ENCODE measurements at places on chromosomes 12 and 14.

DNA sequence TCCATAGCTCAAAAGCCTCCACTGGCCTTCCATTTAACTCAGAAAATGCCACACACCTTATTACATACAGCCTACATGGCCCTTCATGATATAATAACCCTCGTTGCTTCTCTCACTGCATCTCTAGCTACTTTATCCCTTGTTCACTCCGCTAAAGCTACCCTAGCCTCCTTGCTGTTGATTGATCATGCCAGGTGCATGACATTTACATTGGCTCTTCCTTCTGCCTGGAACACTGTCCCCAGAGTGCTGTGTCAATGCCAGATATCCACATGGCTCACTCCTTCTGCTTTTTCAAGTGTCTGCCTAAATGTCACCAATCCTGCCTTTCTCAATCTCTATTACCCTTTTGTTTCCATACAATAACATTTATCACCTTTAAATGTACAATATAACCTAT, 58.3 kb downstream of the CAND1 start:
- no peak for DNase-seq

DNA sequence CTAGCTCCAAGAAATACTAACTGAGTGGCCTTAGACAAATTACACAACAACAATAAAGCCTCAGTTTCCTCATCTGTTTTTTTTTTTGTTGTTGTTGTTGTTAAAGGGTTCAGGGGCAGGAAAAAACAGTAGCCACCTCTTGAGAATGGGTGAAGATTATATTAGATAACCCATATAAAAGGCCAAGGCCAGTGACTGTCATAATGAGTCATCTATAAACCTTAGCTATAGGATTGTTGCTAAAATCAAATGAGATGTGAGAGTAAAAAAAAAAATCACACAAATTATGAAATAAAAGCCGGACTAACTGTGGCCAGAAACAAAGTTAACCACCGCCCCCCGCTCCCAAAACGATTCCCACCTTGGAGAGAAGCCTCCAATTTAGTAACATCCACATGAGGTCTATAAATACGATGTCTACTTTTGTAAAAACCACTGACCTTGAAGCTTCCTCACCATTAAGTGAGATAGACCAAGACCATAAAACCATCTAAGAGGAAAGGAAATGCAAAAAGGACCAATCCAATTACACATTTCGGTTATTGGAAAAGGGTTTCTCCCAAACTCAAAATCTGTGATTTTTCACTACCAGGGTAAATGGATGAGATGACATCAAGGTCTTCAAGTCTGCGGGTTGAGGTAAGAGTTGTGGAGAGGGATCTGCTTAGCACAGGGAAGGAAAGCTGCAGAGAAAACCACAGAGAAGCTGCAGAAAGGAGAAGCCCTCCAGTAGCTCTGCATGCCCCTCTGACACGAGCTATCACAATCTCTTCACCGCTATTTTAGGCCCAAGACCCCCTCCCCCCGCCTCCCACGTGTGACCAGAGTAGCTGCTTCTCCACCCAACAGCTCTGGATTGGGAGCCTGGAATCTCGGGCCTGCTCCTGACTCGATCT, 1.0 kb downstream of the NAA25 start:
- DNase-seq, result peak; percentile 51

- DNase-seq, result no peak
These were observed 11.6 kb downstream of the KRT7 start for GRCh38 chr12:52244615-52244994.

- no peak for DNase-seq
These were observed 773 bp downstream of the A2M start for GRCh38 chr12:9114946-9115345.

GRCh38 chr12:26567126-26567525, 265.9 kb downstream of the ITPR2 start:
- no peak for DNase-seq

DNA sequence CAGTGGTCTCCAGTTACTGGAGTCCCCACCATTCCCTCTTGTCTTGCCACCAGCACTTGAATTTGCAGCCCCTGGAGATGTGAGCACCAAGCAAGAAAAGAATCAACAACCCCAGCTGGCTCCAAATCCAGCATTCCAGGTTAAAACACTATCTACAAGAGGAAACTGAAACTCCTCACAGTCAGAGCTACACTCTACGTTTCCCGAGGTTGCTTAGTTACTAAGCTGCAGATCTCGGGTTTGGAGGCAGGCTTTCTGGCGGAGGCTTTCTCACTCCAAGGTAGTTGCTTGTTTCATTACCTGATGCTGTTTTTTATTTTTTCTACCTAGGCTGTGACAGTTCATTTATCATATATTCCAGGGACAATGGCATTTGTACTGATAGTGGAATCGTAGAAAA, 248.1 kb downstream of the GLT1D1 start:
- no peak for DNase-seq

DNA sequence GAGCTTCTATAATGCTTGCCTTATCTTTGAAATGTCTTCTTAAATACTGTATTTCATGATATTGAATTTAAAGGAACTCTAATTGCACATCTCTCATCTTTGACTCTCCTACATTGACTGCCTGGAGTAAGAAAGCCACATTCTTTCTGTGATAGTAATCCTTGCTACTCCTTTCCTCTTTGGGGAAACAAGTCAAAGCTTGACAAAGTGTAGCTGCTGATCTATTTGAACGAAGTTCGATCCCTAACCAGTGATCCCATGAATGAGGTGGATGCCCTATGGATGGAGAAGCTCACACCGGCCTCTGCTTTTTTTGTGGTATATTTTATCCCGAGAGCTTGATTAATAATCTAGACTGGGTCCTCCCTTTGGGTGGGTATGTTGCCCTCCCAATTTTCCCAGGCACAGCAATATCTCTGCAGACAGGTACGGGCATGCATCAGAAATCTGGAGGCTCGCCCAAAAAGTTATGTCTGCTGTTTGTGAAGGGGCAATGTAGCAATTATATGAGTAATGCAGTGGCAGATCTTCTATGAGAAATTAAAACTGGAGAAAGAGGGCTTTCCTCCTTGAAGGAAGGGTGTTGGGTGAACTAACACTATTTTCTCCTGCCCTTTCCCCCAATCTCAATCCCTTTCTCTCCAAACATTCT, 163.0 kb upstream of the FRMD6 start:
- no peak for DNase-seq

GRCh38 chr12:29054858-29055663, 94.0 kb upstream of the FAR2 start:
- DNase-seq, result no peak

- DNase-seq, result no peak
These were observed 31.7 kb downstream of the VCPKMT start for GRCh38 chr14:50084666-50085065.

DNA sequence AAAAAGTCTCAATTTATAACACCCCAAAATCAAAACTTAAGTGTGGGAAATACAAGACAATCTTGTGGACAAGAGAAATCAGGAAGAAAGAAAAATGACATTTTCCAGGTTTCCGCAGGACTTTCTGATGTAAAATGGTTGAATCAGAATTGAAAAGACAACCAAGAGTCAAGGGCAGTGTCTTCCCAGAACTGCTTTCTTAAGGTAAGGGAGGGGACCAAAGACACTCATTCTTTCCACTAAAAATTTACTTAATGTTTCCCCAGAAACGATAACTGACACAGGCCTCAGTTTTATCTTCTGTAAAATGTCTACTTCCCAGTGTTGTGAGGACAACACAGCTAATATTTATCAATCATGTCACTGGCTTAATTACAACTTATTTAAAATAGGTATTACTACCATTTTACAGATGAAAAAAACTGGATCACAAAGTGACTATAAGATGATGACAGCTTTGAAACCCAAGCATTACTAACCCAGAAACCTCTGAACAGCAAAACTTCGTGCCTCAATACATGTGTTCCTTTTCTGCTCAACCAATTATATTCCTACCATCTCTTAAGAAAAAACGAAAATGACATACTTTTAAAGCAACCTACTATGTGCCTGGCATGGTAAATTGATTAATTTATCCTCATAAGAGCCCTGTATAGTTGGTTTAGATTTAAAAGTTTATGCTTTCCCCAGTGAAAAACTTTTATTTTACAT, 4.6 kb downstream of the SINHCAF start:
- DNase-seq, result no peak

- no peak for DNase-seq
These were observed 78.0 kb downstream of the LRRC74A start for GRCh38 chr14:76904100-76904739.

- no peak for DNase-seq
These were observed 509.6 kb downstream of the MED13L start for GRCh38 chr12:115767916-115768315.

DNA sequence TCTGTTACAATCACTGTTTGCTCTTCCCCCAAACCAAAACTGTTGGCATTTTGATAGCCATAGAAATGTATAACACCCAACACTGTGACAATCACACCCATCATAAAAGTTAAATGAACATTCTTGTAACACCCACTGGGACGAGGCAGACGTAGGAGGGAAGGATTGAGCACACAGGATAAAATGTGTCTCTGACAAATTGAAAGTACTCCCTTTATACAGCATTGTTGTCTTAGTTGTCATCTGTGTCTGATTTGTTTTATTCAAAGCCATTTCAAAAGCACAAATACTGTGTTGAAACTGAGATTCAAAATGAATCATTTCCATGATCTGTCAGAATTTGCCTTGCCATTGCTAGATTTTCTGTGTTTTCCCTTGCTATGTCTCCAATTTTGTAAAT, 436.3 kb downstream of the TMTC2 start:
- no peak for DNase-seq

DNA sequence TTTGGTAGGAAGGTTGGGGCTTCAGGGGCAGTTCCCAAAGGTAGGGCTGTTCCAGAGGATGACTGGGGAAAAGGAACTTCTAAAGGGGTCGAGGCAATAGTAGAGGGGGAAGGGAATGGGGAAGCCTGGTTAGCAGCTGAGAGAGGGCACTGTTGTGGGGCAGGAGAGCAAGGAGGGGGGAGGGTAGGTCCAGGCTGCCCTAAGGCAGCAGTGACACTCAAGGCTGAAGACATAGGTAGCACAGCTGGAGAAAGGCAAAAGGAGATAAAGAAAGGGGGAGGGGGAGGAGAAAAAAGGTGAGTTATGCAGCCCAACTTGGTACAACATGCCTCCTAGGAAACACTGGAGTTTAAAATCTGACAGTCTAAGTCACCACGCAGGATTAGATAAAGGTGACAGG, 3.9 kb downstream of the NACA start:
- DNase-seq, result no peak

DNA sequence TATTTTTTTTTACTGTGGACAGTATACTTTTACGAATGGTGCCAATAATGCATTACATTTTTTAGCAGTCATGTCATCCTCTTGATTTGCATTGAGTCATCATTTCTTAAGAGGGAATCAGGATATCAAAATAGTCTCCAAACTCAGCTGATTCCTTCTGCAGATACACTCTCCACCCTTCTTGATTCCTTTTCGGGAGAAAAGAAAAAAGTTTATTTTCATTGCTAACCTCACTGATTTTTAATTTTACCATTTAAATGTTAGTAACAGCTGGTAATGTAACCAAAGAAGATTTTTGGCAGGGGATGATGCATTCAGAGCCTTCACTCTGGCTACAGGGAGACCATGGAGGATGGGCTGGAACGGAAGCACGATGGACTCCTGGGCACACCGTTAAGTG, 47.5 kb downstream of the MRPL42 start:
- DNase-seq, result no peak

GRCh38 chr12:47207829-47208248, 128.1 kb upstream of the AMIGO2 start:
- DNase-seq, result peak; percentile 47

DNA sequence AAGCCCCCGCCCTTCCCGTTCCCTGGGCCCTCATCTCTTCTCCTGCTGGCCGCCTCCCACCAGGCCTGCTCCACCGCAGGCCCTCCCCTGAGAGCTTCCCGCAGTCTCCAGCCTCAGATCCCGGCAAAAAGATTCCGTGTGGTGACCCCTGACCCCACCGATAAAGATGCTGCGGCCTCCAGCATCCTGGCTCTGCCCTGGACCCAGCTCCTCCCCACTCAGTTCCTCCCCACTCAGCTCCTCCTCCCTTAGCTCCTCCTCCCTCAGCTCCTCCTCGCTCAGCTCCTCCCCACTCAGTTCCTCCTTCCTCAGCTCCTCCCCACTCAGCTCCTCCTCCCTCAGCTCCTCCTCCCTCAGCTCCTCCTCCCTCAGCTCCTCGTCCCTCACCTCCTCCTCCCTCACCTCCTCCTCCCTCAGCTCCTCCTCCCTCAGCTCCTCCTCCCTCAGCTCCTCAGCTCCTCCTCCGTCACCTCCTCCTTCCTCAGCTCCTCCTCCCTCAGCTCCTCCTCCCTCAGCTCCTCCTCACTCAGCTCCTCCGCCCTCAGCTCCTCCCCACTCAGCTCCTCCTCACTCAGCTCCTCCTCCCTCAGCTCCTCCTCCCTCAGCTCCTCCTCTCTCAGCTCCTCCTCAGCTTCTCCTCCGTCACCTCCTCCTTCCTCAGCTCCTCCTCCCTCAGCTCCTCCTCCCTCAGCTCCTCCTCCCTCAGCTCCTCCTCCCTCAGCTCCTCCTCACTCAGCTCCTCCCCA, 17.0 kb downstream of the NOC4L start:
- DNase-seq, result no peak

DNA sequence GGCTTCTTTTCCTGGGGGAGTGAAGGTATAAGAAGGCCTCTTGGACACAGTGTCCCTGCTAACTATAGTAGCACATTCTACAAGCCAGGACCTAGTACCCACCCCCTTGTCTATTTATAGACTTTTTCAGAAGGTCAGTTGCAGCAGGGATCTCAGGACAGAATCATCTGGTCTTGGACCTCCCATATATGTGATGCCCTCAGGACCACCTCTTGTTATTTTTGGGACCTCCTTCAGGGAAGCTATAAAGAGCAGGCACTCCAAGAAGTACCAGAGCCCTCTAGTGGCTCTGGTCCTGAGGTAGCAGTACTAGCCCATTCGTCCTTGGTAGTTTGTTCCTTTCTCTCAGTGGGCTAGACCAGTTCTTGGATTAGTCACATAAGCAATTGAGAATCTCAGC, 4.3 kb downstream of the COQ10A start:
- peak; percentile 13 for DNase-seq

DNA sequence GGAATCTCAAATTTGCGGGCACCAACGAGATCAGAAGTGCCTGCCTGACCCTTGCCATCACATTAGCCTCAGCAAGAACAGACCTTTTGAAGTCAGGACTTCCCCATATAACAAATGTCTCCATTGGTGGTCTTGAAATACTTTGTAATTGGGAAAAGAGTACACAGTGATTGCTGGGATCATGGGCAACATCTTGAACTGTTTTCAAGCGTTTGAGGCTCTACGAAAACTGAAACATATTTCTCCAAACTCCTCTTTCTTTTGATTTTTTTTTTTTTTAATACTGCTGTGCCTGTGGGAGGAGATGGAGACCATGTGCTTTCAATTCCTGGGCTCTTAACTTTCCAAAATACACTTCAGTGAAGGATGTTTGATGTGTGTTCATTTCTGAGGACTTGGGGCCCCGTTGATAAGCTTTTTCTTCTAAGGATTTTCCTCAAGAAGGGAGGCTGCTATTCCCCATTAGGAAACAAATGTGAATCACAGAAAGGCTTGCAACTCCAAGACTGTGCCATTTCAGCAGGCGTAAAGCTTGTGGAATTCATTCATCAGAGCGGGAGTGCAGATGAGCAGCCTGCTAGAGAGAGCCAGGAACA, 94.5 kb downstream of the TMEM132C start:
- DNase-seq, result no peak

Data from AML-193 (cell line).